MCF 10A (cell line): ENCODE measurements at places on chromosomes 2 and 18. TPM values are rescaled to one million over a fixed set of nuclear protein-coding genes. Genes with fewer than 3 reads are reported as not detected.

The SPEG gene
- 23.3 and 25.7 TPM in 2 replicates for total RNA-seq

The IL36G gene
- total RNA-seq, result not detected in 2 replicates

DNA sequence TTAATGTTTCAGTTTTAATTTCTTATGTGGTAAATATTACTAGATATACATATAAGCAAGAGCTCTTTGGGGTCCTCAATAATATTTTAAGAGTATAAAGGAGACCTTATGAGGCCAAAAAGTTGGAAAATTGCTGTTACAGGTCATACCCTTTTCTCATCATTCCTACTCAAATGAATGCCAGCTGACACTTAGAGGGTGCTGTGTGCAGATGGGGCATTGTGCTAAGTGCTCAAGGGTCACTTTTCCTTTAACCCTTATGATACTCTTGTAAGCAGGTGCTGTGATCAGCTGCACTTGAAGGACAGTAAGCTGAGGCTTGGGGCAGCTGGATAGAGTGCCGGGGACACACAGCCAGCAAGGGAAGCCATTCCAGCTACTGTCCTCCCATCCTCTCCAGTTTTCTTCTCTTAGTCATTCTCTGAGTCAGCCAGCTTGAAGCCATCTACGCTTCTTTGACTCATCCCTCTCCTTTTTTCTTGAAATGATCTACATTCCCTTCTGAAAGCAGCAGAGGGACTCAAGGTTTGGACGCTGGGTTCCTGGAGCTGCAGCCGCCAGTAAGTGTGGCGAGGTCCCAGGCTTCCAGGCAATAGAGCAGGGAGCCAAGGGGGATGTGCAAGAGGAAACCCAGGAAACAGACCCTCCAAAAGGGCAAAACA is 42.0 kb upstream of the CREB1 start:
- H3K4me1 ChIP-seq, result peaks cover 7% of the 10 kb centered on the region
- H3K4me3 ChIP-seq, result peak overlapping the region; percentile 46
- peak overlapping the region; percentile 59 for H3K27ac ChIP-seq
- H3K36me3 ChIP-seq, result no peaks in the 10 kb centered on the region
- DNase-seq, result peak; percentile 75

DNA sequence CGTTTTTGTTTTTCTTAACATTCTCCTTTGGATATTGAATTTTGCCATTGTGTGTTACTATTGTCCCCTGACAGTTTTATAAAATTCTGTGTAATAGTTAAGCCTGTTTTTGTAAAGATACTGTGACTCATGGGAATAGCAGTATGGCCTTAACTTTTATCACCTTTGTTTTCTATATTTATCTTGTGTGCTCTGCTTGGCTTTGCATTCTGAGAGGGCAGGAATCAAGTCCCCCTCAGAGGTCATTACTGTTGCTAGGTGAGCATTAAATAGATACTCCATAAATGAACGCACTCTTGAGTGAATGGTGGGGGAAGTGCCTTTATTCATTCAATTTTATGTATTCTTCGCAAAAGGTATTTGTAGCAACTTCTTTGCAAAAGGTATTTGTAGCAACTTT is 160.0 kb downstream of the PHLPP1 start:
- H3K4me3 ChIP-seq, result no peak overlapping the region
- no peaks in the 10 kb centered on the region for H3K27me3 ChIP-seq
- no peak overlapping the region for H3K27ac ChIP-seq
- no peak for DNase-seq
- H3K4me1 ChIP-seq, result peaks cover 24% of the 10 kb centered on the region
- no peaks in the 10 kb centered on the region for H3K36me3 ChIP-seq

DNA sequence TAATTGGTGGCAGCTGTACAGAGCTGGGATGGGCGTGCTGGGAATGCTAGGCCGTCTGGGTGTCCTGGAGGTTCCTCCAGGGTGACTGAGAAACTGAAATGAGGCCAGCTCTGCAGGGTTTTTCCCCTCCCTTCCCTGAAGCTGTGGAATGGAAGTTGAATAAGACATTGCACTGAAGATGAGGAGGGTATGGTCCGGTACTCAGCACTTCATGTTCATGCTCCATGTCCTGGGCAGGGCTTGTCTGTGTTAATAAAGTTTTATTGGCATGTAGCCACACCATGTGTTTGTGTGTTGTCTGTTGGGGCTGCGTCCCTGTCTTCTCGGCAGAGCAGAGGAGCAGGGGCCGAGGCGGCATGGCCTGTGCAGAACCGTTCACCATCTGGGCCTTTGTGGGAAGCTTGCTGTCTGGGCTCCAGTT is 154.0 kb downstream of the LDLRAD4 start:
- H3K27ac ChIP-seq, result no peak overlapping the region
- peaks cover 6% of the 10 kb centered on the region for H3K4me1 ChIP-seq
- DNase-seq, result no peak
- H3K4me3 ChIP-seq, result no peak overlapping the region
- no peaks in the 10 kb centered on the region for H3K36me3 ChIP-seq
- H3K27me3 ChIP-seq, result no peaks in the 10 kb centered on the region

DNA sequence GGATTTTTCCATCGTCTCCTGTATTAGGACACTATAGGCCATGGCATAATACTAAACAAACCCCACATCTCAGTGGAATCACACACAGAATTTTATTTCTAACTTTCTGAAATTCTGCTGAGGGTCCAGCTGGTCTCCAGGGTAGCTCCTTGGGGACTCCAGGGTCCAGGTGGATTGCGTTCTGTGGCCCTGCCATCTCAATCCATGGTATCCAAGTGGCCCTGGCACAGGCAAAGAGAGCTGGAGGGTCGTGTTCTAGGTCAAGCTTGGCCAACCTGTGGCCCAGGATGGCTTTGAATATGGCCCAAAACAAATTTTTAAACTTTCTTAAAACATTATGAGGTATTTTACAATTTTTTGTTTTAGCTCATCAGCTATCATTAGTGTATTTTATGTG is 134.6 kb downstream of the CTIF start:
- DNase-seq, result no peak
- H3K4me1 ChIP-seq, result no peaks in the 10 kb centered on the region
- peaks cover 35% of the 10 kb centered on the region for H3K36me3 ChIP-seq
- no peak overlapping the region for H3K4me3 ChIP-seq
- no peak overlapping the region for H3K27ac ChIP-seq

DNA sequence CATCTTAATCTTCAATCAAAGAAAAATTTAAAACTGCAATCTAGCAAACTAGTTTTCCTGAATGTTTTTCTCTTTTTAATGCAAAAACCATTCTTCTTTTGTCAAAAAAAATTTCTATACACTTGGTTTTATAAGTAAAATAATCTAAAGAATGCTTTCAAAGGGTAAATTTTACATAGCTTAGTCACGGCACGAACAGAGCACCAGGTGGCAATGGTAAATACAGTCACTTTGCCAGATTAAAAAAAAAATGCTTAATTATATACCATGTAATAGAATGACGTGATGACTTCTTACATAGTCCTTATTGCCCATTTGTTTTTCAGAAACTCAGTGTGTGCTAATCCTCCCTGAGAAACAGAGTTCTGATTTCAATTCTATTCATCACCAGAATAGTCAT is 10.4 kb downstream of the FEZ2 start:
- H3K4me3 ChIP-seq, result no peak overlapping the region
- H3K27ac ChIP-seq, result no peak overlapping the region
- H3K27me3 ChIP-seq, result no peaks in the 10 kb centered on the region
- DNase-seq, result no peak

DNA sequence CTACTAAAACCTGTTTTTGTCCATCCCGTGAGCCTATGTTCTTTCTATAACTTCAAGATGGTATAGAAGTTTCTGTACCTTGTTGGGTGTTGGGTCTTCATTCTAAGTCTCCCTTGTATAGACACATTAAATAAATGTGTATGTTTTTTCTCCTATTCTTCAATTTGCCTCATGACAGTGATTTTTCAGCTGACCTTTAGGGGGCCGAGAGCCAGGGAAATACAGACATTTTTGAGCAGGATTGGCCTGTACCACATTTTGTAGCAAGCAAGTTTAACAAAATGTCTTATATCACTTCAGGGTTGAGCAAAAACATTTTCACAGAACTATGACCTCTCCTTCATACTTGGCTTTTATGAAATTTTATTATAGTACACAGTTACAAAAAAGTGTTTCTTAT is 495.4 kb upstream of the CDH7 start:
- H3K36me3 ChIP-seq, result no peaks in the 10 kb centered on the region
- peaks cover 14% of the 10 kb centered on the region for H3K27me3 ChIP-seq
- H3K4me3 ChIP-seq, result no peak overlapping the region
- H3K4me1 ChIP-seq, result no peaks in the 10 kb centered on the region

DNA sequence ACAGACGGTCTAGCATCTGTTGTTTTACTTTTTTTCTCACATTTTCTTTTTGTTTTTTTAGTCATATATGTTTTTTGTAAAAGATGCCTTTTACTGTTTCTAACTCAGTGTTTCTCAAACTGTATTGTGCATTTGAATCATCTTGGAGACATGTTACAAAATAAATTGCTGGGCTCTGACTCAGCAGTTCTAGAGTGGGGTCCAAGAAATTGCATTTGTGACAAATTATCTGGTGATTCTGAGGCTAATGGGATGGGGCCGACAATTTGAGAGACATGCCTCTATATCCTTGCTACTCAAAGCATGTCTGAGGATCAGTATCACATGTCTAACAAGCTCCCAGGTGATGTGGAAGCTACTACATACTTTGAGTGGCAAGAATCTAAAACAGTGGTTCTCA is 478.8 kb downstream of the PLCL1 start:
- peaks cover 6% of the 10 kb centered on the region for H3K4me1 ChIP-seq
- H3K27me3 ChIP-seq, result peaks cover 74% of the 10 kb centered on the region
- H3K36me3 ChIP-seq, result no peaks in the 10 kb centered on the region
- no peak for DNase-seq
- H3K4me3 ChIP-seq, result no peak overlapping the region

- H3K4me1 ChIP-seq, result peaks cover 6% of the 10 kb centered on the region
- DNase-seq, result no peak
- no peaks in the 10 kb centered on the region for H3K36me3 ChIP-seq
Measured at GRCh38 chr2:69977906-69978482, 16.6 kb upstream of the ASPRV1 start.

DNA sequence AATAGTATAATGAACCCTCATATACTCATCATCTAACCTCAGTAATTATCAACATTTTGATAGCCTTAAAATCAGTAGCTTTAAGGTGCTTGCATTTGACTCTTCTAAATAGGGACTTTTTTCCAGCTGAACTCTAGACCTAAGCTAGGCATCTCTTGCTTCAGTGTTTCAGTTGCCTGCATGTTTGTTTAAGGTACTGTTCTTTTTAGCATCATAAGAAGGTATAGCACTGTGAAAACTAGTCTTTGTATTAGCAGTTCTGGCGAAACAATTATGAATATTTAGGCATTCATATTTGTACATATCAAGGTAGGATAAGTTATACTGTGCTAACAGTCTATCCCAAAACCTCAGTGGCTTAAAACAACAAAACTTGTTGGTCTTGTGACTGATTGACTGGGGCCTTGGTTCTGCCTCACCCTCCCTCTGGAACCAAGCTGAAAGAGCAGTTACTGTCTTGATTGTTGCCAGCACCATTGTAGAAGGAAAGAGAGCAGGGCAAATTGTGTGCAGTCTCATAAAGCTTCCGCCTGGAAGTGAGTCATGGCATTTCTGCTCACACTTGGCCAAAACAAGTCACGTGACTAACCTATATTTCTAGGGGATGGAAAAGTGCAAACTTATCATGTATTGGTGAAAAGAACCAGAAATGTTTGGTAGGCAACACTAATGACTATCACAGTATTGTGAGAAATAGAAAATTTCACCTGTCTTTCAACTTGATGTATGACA is 24.3 kb downstream of the GALNT1 start:
- no peak overlapping the region for H3K4me3 ChIP-seq
- peaks cover 26% of the 10 kb centered on the region for H3K4me1 ChIP-seq
- H3K36me3 ChIP-seq, result peaks cover 7% of the 10 kb centered on the region
- DNase-seq, result peak; percentile 58
- H3K27ac ChIP-seq, result peak overlapping the region; percentile 35
- no peaks in the 10 kb centered on the region for H3K27me3 ChIP-seq
